NCI-H187 treated with DMSO at 0.1 percent for 48 hours (cell line): ENCODE measurements at places on chromosomes 13 and 19.

- no peak for DNase-seq
Measured at GRCh38 chr13:40113643-40114304, 458.3 kb downstream of the COG6 start.

DNA sequence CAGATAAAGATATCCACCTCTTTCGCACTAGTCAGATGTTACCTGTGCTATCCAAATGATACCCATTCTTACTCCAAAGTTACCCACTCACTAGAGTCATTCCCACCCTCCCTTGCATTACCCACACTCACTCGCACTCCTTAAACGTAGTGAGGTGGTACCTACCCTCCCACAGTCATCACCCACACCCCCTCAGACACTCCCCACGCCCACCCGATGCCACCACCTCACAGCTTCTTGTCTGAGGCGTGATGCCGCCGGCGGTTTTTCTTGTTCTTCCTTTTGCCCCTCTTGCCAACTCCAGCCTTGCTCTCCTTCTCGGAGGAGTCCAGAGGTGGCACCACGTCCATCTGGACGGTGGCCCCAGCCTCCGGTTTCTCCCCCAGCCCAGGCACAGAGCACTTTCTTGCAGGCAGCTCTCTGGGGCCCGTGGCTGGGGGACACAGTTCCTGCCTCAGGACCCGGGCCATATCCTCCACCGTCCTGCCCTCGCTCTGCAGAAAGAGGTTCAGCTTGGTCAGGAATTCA lies 1.2 kb downstream of the PNMA8C start:
- DNase-seq: no peak

DNA sequence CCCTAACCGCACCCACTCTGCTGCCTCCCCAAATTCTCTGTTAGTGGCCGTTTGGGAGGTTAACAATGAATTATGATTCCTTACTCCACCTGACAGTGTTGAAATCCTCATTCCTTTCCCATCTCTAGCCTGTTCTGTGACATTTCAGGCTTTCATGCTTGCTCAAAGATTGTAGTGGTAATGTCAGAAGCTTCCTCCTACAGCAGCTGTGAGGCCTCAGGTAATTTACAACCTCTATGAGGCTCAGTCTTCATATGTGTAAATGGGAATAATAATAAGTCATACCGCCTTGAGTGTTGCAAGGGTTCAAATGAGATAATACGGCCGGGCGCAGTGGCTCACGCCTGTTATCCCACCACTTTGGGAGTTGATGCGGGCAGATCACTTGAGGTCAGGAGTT lies 977 bp upstream of the SLC1A5 start:
- no peak for DNase-seq

GRCh38 chr19:12261554-12261953 lies 33.1 kb downstream of the ZNF44 start:
- no peak for DNase-seq

DNA sequence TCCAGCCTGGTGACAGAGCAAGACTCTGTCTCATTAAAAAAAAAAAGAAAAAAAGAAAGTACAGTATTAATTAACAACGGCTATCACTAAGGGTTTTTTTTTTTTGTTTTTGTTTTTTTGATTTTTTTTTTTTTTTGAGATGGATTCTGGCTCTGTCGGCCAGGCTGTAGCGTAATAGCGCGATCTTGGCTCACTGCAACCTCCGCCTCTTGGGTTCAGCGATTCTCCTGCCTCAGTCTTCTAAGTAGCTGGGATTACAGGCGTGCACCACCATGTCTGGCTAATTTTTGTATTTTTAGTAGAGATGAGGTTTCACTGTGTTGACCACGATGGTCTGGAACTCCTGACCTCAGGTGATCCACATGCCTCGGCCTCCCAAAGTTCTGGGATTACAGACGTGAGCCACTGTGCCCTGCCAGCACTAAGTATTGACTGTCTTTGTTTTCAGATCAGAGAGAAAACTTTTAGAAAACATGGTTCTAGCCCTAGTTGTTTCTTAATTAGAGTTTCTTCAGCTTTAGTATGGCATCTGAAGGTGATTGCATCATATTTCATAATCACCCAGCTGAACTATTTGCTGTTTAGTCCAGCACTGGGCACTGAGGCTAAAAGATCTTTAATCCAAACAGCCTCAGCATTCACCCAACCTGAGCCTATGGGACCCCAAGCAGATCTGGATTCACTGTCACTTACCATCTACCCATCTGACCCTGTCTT lies 2.7 kb upstream of the GATAD2A start:
- DNase-seq: no peak

GRCh38 chr13:95470574-95471366 lies 81.8 kb upstream of the CLDN10 start:
- DNase-seq: no peak

DNA sequence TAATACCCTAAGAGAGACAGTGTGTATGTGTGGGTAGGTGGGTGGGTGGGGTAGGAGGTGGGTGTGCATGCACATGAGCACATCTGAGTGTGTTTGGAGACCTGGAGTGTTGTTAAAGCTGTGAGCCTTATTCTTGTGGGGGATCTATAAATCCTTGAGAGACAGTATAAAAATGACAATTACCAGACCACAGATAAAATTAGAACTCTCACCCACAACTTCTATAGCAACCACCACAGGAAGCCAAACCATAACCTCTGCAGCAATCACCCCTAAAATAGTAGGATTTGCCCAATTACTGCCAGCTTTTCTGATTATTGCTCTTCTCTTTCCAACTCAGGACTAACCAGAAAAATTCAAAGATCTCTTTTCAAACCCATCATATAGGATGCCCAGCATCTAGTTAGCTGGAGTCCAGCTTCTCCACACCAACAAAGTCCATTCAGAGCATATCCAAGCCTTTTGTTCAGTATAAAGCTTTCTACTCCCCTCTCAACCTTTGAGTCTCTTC lies 93.4 kb upstream of the SLITRK1 start:
- DNase-seq: no peak

- DNase-seq: no peak
Measured at GRCh38 chr19:11541238-11541637, 2.6 kb downstream of the CNN1 start.

GRCh38 chr19:48480558-48481500 lies 11.7 kb downstream of the CYTH2 start:
- DNase-seq: no peak

GRCh38 chr13:34263681-34264080 lies 445.7 kb downstream of the RFC3 start:
- no peak for DNase-seq

DNA sequence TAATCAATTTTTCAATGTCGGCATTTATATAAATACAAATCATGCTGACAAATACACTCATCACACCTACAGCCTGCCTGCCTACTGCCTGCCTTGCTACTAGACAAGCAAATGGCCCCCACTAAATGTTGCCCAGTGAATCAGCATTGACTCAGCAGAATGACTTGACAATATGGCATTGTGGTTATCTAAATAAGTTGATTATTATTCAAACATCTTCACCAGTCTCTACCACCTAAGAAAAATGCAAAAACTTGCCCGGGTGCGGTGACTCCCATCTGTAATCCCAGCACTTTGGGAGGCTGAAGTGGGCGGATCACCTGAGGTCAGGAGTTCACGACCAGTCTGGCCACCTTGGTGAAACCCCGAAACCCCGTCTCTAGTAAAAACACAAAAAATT lies 296.1 kb downstream of the PCDH9 start:
- no peak for DNase-seq

- no peak for DNase-seq
Measured at GRCh38 chr13:97976610-97977521, 23.4 kb downstream of the IPO5 start.

- DNase-seq: no peak
Measured at GRCh38 chr13:53041968-53042516, 13.4 kb downstream of the OLFM4 start.

DNA sequence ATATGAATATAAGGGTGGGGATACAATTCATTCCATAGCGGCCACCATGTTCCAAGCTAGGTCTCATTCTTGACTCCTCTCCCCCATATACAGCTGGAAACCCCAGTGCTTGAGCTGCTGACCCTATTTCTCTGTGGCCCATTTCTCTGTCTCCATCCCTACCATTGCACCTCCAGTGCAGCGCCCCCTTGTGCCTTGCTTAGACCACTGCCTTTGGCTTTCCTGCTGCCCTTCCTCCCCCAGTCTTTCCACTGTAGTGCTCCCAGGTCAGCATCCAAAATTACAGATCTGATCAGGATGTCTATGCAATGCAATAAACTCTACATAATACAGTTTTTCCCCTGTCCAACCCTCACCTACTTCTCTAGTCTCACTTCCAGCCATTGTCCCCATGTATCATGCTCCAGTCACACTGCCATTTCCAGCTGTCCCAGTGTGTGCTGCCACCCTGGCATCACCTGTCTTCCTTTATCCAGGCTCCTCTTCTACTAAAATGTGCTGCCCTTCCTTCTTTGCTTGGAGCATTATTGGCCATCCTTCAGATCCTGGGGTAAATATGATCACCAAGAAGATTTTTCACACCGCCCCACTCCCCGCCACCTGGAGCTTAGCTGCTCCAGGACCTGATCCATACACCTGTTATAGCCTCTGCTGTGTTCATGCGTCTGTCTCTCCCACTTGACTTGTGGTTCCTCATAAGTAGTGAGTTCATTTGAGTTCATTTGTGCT lies 199.4 kb upstream of the IPO5 start:
- DNase-seq: no peak

- DNase-seq: no peak
Measured at GRCh38 chr19:51326216-51327065, 15.0 kb downstream of the IGLON5 start.

DNA sequence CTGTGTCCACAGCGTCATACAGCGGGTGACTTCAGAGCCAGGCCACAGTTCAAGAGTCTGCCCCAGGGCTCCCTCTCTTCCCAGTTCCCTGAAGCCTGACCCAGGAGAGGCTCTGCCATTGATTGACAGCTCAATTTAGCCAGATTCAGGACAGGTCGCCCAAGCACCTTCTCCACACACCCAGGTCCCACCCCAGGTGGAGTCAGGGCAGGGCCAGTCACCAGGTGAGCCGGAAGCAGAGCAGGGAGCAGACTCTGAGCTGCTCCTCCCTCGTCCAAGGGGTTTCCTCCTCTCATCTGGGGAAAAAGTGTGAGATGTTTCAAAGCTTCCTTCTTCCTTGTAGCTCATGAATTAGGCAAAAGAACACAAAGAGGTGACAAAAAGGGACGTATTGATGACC lies 5.6 kb downstream of the CEACAM7 start:
- no peak for DNase-seq

- no peak for DNase-seq
Measured at GRCh38 chr13:23586336-23586735, 16.1 kb downstream of the TNFRSF19 start.

DNA sequence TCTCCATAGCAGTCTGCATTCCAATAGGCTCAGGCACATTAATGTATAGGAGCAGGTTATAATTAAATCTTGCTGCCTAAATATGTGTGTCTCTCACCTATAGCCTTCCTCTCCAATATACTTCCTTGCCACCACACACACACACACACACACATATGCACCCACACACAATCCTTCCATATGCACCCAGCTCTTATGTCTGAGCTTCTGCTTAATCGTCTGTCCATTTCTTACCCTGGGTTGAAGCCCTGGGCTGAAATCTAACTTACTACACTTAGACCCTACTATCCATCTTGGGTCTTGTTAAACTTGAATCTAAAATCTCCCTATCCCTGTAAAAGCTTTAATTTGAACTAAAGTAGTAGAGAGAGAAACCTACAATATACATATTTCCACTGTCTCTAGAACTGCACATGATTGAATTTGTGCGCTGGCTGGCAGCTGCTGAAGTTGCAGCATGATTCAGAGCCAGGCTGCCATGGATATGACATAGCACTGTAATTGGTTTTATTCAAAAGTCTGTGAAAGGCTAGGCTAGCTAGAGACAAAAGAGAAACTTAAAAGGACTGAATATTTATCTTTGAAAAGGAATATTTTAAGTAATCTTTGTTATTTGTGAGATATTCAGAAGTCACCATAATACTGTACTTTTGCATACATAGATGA lies 25.7 kb upstream of the FREM2 start:
- no peak for DNase-seq

GRCh38 chr13:75091718-75092117 lies 390.3 kb downstream of the TBC1D4 start:
- DNase-seq: no peak

- no peak for DNase-seq
Measured at GRCh38 chr19:28706693-28707092, 506.3 kb downstream of the UQCRFS1 start.

DNA sequence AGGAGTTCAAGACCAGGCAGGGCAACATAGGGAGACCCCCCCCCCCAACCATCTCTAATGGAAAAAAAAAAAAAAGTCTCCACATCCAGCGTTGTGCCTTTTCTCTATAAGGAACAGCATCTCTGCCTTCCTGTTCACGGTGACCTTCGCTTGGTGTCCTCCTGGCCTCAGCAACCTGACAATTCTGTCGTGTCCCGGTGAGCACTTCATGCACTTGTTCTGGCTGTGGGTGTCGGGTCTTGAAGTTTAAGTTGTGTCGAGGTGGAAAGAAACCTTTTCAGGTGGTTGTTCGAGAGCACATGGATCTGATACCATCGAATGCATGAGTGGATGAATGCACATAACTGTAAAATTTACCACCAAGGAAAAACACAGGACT lies 594 bp downstream of the ZNF559 start:
- no peak for DNase-seq
